ENCODE measurements at places on chromosomes 1 and 21.

DNA sequence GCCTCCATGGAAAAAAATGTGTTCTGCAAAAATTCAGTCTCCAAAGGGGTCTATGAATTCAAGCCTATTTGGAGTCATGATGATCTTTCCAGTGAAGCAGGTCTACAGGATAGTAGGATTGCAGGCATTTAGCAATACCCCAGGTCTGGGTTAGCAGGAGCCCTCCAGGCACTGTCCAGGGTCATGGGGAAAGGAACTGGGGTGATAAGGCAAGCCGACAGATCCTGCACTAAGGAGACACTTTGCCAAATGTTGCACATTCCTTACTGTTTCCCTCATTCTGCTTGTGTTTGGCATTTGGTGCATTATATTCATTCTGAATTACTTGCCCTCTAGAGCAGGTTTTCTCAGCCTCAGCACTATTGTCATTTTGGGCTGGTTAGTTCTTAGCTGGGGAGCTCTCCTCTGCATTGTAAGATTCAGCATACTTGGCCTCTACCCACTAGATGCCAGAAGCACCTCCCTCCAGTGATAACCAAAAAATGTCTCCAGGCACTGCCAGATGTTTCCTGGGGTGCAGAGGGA lies 333.3 kb upstream of the PLXNA2 start:
- no peak for DNase-seq

- DNase-seq = no peak
Measured at GRCh38 chr1:236228411-236228810, 53.3 kb downstream of the ERO1B start.

GRCh38 chr1:16921391-16922185 lies at the start of gene CROCC:
Gene CROCC, plus strand, starts transcription at chr1:16921931. Its CDS starts 88 bp downstream, at chr1:16922019.
- DNase-seq = peak; percentile 82

- DNase-seq = no peak
Measured at GRCh38 chr1:193070386-193070753, 11.0 kb downstream of the RO60 start.

GRCh38 chr1:150407330-150407729 lies 43.4 kb downstream of the RPRD2 start:
- no peak for DNase-seq

GRCh38 chr21:34899760-34900159 lies 149.3 kb downstream of the RUNX1 start:
- DNase-seq = no peak

GRCh38 chr1:61111084-61112004 lies 29.0 kb downstream of the NFIA start:
- DNase-seq = no peak

DNA sequence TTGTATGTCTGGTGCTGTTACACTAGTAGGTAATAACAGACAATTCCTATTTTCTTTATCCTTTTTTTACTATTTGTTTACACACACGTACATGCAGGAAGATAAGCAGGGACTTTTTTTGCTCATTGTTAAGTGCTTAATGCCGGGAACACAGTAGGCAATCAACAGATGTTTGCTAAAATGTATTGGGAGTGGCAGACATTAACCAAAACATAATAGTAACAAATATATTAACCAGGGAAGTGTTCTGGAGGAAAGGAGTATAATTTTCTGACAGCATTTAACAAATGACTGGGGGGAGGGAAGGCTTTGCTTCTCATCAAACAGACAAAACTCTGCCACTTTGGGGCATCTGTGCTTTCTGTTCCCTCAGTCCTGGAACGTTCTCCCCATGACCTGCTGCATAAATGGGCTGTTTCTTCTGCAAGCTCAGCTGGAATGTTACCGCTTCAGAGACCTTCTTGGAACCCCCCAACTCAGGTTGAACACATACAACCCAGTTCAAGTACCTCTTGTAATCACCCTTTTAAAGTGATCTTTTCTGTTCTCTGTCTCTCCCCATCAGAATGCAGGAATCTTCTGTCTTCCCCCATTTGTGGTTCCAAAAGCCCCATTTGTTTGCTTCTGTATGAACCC lies 2.1 kb downstream of the CR1L start:
- DNase-seq = no peak

DNA sequence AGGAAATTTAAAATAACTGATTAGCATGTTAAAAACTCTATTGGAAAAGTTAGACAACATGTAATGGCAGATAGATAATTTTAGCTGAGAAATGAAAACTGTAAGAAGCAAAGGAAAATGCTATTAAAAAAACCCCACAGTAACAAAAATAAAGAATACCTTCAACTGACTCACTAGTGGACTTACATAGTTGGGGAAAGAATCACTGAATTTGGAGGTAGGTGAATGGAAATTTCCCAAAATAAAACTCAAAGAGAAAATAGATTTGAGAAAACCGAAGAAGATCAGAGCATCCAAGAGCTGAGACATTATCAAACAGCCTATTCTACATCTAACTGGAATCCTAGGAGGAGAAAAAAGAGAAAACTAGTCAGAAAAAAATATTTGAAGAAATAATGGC lies 34.7 kb downstream of the PDE4B start:
- no peak for DNase-seq

GRCh38 chr1:153790313-153790965 lies 15.2 kb downstream of the SLC27A3 start:
- no peak for DNase-seq

DNA sequence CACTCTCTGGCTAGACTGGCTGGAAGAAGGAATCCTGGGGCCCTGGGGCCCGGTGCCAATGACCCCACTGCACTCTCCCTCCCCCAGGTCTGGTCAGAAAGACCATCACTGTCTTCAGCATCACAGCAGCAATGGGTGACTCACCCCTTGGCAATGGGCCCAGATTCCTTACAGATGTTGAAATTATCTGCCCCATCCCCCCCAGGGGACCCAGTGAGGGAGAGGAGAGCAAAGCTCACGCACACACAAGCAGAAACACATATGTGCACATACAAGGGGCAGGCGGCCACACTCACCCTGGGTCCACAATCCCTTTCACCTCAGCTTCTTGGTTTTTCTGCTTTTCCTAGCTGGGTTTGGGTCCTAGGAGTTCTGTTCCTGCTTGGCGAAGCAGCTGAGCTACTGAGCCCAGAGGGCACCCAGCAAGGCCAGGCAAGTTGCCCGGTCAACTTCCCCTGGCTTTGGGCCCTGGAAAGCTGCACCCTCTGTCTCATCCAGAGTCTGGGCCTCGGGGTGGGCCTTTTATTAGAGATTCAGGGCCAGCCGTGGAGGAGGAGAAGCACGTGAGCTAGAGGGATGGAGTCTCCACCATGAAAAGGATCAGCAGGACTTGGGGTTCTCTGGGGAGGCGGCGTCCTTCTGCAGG lies 2.6 kb downstream of the COL16A1 start:
- DNase-seq = peak; percentile 74

DNA sequence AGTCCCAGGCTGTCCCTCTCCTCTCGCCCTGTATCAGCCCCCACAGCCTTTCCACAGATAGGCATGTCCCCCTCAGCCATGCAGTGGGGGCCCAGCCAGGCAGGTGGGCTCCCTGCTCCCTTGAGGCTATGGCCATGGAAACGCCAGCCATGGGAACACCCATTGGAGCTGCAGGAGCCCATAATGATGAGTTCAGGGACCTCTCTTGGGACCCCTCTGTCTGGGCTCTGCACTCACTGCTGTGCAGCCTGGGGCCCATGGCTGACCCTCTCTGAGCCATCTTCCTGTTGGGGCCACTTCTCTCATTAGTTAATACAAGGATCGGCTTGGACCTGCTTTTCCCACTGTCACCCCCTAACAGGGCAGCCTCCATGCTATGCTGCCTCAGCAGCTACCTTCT lies 33.2 kb downstream of the WNT3A start:
- DNase-seq = no peak

GRCh38 chr1:83761167-83762038 lies 237.5 kb downstream of the TTLL7 start:
- no peak for DNase-seq

DNA sequence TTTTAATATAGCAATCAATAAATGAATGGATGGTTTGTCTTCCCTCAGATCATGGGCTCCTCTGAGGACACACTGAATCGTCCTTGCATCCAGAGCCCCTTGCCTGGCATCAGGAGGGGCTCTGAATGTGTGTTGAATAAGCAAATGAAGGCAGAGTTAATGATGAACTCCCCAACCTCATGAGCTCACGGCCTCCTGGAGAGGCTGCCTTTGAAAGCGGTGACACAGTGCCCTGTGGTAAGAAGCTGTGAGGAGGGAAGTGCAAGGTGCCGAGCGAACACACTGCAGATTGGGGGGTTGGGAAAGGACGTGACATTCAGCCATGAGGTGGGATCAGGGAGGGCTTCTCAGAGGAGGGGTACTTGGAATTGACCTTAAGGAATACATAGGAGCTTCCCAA lies 3.2 kb upstream of the PARS2 start:
- no peak for DNase-seq

DNA sequence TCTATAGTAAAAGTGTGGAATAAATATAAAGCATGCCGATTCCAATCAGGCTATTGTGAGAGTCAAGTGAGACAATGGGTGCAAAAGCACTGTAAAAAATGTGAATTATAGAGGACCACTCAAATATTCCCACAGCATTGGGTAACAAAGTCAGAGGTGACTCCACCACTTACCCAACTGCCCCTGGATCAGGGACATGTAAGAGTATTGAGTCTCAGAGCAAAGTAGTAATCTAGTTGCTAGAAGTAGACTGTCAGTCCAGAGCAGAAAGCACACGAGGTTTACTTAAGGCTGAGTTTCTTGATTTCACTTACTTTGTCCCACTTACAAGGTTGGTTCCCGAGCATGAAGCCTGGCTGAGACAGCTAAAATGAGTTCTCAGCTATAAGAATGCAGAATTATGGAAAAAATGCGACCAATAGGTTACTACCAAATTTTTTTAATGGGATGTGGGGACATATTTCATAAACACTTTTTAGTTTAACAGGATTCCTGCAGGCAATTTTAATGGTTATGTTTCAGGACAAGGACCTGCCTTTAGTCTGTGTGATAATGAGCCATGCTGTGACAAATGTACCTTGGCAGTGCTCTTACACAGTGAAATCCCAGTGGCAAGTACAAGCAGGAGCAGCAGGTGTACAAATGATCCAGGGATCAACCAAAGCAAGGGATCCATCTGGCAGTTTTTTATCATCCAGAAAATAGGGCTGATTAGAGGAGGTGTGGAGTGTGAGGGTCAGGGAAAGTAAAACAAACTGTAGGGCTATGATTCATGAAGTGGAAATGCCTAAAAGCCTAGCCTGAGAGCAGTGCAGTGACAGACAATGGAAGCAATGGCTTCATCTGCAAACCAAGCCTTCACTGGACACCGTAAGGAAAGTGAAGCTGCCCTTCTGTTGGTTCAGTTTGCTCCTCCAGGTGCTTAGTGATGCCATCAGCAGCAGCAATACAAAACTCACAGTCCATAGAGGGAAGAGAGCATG lies 156.2 kb upstream of the SPAG17 start:
- no peak for DNase-seq

DNA sequence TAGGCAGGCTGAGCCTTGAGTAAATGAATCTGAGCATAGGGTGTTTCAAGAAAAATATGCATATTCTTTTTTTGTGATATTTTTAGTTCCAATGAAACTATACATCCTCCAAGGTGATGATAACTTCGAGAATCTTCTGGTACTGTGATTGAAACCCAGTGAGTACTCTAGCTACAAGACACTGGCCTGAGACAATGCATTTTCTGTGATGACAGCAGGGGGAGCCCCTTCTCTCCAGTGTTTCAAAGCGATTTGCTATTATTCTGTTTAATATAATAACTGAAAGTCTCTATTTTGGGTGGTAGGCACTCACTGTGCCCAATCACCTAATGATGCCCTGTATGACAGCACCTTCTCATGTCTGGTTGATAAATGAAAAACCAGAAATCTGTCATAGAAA lies 12.1 kb downstream of the IRF2BP2 start:
- DNase-seq = no peak

DNA sequence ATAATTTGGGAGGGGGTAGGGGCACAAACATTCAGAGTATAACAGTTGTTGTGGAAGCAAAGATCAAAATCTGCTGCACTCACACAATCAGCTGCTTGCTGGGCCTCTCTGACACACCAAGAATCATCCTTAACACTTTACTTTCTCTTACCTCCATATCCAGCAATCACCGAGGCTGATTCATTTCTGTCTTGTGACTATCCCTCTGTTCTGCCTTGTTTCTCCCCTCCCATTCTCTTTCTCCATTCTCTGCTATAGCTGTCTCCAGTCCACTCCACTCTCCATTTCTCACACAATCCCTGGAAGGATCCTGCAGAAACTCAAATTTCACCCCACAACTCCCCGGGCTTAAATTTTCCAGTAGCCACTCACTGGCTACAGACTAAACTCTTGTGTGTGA lies 91.8 kb upstream of the NGF start:
- no peak for DNase-seq

DNA sequence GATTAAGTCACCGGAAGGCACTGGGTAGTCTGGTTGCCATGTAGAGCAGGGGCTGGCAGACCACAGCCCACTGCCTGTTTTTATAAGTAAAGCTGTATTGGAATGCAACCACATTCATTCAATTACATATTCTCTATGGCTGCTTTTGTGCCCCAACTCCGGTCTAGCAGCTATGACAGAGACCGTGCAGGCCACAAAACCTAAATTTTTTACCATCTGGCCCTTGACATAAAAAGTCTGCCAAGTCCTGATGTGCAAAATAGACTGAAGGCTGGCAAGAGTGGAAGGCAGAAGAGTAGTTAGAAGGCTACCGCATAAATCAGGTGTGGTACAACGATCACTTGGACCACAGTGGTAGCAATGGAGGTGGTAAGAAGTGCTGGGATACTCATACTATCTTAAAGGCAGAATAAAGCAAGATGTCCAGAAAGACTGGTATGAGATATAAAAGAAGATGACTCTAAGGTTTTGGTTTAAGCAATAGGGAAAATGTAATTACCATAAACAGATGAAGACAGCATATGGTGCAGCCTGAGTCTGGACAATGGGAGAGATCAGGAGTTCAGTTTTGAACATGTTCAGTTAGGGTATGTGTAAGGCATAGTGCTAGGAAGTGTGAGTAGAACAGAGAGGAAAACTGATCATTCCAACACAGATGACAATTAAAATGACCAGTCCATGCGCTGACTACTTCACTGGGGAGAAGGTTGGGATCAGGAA lies 37.2 kb downstream of the EGLN1 start:
- DNase-seq = no peak

- DNase-seq = no peak
Measured at GRCh38 chr1:147338571-147338970, 96.1 kb downstream of the CHD1L start.

GRCh38 chr1:115594600-115594999 lies 47.2 kb upstream of the VANGL1 start:
- DNase-seq = no peak

DNA sequence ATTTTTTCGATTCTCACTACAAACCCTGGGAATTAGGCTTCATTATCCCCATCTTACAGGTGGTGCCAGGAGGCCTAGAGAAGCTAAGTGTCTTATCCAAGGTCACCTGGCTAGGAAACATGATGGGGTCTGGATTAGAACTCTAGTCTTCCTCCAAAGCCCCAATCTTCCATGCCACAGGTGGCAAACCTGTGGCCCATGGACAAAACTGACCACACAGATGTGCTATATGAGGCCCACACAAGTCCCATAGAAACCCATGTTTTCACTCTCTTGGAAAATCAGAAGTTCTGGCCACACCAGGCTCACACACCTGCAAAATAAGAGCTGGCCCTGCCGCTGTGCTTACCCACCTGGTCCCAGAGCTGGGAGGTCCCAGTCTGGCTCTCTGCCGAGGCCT lies 21.6 kb downstream of the VWA5B1 start:
- DNase-seq = no peak

Data from pancreas (tissue), 10 donors.